GM04504 (cell line): ENCODE measurements at places on chromosomes 12 and 14.
A peak's percentile ranks its signal among the peaks of the same experiment; 100 is the strongest.

GRCh38 chr12:31669020-31669419 lies 9.5 kb downstream of the ETFBKMT start:
- DNase-seq, result no peak

- DNase-seq, result no peak
Measured at GRCh38 chr14:94213741-94214140, 39.6 kb downstream of the PPP4R4 start.

DNA sequence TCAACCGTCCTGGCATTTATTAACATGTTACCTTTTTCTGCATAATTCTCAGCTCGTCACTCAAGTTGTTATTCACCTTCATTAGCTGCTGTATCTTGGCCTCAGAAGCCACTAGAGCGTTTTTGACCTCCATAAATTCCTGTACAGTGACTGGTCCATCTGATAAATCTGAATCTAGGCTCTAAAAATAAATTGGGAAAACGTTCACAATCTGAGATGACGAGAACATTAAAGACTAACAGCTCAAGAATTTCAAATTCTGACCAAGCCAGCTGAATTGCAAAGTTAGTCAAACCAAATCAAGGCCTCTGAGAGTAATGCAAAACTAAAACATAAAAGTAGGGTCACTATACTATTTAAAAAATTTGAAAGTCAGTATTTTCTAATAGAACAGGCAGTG lies 45.0 kb downstream of the GIT2 start:
- peak; percentile 64 for DNase-seq

GRCh38 chr14:43479596-43480195 lies 1027.4 kb downstream of the FSCB start:
- DNase-seq, result no peak

DNA sequence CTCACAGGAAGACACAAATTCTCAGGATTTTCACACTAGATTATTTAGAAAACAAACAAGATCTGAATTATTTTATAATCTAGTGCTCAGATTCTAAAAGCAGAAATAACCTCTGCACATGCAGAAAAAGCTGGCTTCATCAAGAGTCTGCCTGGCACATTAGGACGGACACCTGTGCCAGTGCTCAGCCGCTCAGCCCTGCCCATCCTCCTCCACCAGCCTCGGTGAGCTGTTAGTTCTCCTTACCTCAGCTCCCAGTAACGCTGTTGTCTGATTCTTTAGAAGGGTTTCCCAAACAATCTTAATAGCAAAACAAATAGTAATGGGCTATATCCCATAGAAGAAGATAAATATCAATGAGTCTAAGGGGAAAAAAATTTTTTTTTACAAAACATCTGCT lies 27.7 kb downstream of the DUSP16 start:
- no peak for DNase-seq

- DNase-seq, result no peak
Measured at GRCh38 chr14:60707858-60708257, 16.3 kb downstream of the SIX4 start.

- DNase-seq, result no peak
Measured at GRCh38 chr14:88044776-88045446, 40.0 kb downstream of the GPR65 start.

DNA sequence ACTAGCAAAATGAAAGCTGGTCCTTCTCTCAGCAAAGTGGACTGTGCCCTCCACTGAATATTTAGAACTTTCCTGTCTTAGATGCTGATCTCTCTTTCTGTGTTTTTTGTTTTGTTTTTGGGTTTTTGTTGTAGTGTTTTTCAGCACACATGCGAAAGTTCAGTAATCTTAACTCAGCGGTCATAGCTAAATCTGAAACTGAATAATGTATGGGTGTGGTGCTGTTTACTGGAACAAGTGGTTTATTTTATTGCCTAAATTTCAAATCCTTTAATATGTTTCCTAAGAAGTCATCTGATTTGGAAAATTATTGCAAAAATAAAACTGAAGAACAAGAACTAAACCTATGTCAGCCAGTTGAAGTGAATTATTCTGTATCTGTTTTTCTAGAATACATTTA lies 116.0 kb upstream of the LRIG3 start:
- DNase-seq, result no peak

DNA sequence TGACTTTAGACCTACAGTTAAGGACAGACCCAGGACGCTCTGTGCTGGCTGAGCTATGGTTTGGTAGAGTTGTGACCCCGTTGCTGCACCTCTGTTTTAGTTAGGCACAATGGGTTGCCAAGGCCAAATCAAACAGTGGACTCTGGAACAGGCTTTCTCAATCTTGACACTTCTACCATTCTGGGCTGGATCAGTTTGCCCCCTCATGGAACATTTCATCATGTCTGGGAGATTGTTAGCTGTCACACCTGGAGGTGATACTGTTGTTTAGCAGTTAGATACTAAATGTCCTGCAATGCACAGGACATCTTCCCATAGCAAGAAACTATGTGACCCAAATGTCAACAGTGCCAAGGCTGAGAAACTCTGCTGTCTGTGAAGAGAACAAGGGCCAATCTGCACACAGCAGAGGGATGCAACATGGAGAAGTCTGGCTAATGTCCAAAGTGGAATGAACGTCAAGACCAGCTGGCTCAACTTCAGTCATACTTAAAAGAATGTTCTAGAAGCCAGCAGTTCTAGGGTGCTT lies 65.6 kb upstream of the DICER1 start:
- no peak for DNase-seq

- no peak for DNase-seq
Measured at GRCh38 chr14:24260780-24261157, 2.2 kb downstream of the TGM1 start.

DNA sequence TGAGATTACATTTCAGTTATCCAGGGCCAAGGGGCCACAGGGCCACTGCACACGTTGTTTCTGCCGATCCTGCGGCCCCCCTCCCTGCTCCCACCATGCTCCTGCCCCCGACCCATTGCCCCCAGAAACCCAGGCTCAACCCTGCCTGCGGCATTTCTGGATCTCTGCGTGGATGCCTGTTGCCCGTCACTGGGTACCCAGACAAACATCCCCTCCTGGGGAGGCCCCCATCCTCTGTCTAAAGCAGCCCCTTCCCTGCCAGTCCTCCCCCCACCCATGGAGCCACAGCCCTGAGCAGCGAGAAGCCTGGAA lies 326.4 kb upstream of the SFSWAP start:
- no peak for DNase-seq

GRCh38 chr14:104750056-104750752 lies 2.7 kb upstream of the SIVA1 start:
- DNase-seq, result no peak
